ENCODE measurements at places on chromosomes 7 and 10. TPM values are rescaled to one million over a fixed set of nuclear protein-coding genes. Genes with fewer than 3 reads are reported as not detected.

DEPP1 gene
- 87.6 TPM for total RNA-seq

- DNase-seq: no peak
Observed at GRCh38 chr10:77334501-77334900, 303.1 kb downstream of the KCNMA1 start.

DNA sequence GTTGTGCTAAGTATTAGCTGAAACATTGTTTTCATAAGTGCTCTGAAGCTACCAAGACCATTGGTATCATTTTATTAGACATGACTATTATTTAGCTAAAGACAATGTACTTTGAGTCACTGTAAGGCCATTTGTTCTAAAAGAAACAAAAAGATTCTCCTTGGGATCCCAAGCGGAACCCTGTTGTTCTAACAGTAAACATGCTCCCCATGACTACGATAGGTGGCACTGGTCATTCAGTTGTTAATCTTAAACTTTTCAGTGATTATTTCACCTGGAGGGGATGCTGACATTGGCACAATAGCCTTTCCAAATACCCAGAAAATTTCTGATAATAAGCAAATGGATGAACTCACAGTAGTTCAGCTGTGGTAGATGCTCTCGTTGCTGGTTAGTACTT lies 715.0 kb downstream of the AUTS2 start:
- no peak for DNase-seq

STEAP1 gene
- total RNA-seq: 45.4 TPM

GRCh38 chr10:106705681-106706100 lies 458.8 kb downstream of the SORCS1 start:
- no peak for DNase-seq

Measured in osteoblast (primary cell).